BJ (cell line): ENCODE measurements at places on chromosomes 3 and 15.

GRCh38 chr15:55362641-55363040 is 43.6 kb downstream of the PIGB start:
- no peak for DNase-seq

DNA sequence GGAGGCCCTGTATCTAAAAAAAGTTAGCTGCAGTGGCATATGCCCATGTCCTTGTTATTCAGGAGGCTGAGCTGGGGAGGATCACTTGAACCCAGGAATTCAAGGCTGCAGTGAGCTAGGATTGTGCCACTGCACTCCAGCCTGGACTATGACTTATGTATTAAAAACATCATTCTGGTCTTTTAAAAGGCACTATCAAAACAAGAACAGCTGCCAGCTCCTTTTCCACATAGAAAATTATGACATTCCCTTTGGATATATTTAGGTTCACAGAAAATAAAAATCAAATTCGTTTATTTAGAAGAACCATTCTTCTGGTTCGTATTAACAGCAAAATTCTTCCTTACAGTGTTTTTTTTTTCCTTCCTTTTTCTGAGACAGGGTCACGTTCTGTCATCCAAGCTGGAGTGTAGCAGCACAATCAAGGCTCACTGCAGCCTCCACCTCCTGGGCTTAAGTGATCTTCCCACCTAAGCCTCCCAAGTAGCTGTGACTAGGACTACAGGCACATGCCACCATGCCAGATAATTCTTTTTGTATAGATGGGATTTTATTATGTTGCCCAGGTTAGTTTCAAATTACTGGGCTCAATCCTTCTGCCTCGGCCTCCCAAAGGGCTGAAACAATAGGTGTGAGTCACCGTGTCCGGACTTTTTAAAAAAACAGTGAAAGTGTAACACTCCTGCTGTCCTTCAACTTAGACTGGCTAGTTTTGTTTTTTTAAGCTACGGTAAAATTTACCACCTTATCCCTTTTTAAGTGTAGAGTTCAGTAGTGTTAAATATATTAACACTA is 13.9 kb downstream of the ICE2 start:
- DNase-seq, result no peak

- DNase-seq, result peak; percentile 4
Measured at GRCh38 chr3:43531835-43532234, 90.0 kb downstream of the ANO10 start.

GRCh38 chr3:49276475-49277382 is at the start of gene C3orf62:
C3orf62 (minus strand) TSS chr3:49277232; CDS start chr3:49276872, 360 bp downstream.
- peak; percentile 29 for DNase-seq

- no peak for DNase-seq
Measured at GRCh38 chr3:44106756-44107155, 134.9 kb upstream of the TOPAZ1 start.

DNA sequence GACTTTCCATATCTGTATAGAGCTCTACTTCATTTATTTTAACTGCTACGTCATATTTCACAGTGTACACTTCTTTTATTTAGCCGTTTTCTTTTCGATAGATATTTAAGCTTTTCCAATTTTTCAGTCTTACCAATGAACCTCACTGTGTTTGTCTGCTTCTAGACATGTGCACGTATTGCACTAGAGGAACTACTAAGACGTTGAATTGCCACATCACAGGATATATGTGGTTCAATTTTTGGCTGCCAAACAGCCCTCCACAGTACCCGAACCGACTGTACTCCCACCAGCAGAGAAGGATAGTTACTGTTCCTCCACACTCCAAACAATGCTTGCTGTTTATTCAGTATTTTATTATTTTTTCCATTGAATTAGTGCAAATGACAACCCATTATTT is 2.0 kb downstream of the NR1I2 start:
- DNase-seq, result no peak

- DNase-seq, result no peak
Measured at GRCh38 chr3:134260987-134261386, 10.3 kb upstream of the RYK start.

DNA sequence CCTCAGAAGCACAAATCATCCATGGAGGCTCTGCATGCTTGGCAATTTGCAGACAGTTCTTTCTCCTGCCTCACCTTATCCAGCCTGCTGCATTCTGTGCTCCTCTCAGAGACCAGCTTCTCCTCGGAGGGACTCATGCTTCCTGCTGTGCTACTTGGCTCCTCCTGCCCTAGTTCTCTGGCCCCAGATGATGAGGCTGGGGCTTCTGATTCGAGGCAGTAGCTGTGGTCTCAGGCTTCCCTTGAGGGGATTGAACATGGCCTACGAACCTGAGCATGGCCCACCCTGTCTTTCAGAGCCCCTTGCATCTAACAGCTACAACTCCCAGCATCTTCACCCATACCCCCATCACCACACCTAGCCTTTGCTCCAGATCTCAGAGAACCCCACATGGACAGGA is 6.7 kb downstream of the VIPR1 start:
- DNase-seq, result no peak

- DNase-seq, result no peak
Measured at GRCh38 chr3:123298903-123299302, 97.2 kb downstream of the SEC22A start.

GRCh38 chr15:87602371-87602770 is 654.2 kb downstream of the NTRK3 start:
- DNase-seq, result no peak

DNA sequence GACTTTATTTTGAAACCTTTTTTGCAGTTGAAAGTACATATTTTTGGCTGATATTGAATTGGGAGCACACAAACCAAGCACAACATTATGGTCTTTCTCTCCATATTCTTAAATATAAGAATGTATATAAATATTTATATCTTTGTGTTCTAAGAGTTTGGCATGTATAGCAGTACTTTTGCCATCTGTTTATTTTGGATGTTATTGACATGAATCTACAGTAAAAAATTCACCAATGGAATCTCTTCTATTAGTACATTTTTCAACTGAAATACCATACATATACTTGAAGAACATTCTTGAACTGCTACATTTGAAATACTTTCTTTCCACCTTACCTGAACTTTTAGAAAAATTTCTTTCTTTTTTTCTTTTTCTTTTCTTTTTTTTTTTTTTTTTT is 109.2 kb upstream of the STRIT1 start:
- no peak for DNase-seq

GRCh38 chr3:196620161-196620604 is 19.3 kb upstream of the NRROS start:
- DNase-seq, result no peak
